ENCODE measurements at places on chromosomes 6 and 20.

- no peak for DNase-seq
These were observed 145.9 kb upstream of the FBXL4 start for GRCh38 chr6:99093456-99094190.

GRCh38 chr6:112332274-112332673, 14.9 kb upstream of the RFPL4B start:
- no peak for DNase-seq

GRCh38 chr20:58524814-58525213, 9.6 kb upstream of the APCDD1L start:
- DNase-seq = no peak

DNA sequence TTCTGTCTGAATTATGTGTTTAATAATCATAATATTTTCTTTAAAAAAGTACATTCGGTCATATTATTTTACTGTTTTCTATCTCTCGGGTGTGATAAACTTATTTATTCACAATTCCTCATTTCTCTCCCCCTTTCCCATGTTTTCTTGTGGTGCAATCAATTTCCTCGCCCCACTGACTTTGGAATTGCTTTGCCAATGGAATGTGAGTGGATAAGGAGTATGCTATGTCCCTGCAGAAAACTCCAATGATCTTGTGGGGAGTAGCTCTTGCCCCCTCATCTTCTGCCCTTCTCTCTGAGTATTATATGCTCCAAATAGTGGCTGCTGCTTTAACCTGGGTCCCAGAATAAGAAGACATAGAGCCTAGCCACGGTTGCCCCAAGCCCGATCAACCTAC, 64.1 kb downstream of the HMGN3 start:
- no peak for DNase-seq

- no peak for DNase-seq
These were observed 462.8 kb downstream of the CDC5L start for GRCh38 chr6:44850312-44850711.

DNA sequence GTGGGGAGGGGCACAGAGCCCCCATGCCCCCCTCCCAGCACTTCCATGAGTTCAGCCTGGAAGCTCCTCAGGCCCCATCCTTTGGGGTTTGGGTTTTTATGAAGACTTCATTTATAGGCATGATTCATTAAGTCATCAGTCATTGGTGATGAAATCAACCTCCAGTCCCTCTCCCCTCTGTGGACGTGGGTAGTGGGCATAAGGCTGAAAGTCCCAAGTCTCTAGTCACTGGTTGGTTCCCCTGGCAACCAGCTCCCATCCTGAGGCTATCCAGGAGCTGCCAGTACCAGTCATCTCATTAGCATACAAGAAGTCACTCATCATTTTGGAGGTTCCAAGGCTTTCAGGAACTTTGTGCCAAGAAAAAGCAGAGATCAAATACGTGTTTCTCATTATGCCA, 9.2 kb downstream of the TGM3 start:
- no peak for DNase-seq

- DNase-seq = no peak
These were observed 94.2 kb downstream of the BANF2 start for GRCh38 chr20:17793986-17794385.
